Nucleus accumbens (tissue), 56 donors: ENCODE measurements at places on chromosomes 12 and 14.

DNA sequence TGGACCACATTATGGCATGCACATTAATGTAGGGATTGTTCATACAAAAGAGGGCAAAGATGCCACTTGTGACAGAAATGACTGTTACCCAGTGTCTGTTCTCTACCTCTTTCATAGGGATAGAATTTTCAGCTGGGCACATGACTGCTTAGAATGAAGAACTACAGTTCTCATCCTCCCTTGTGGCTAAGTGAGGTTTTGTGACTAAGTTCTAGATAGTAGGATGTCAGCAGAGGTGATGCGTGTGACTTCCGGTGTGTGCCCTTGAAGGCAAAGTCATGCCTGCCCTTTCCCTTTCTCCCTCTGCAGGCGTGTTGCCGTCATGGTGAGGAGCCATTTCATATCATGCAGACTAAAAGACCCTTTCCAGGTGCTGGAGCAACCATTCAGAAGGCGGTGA, 99.3 kb downstream of the CACNA1C start:
- no peak for DNase-seq

- DNase-seq = no peak
Measured at GRCh38 chr12:71730936-71731335, 23.7 kb upstream of the RAB21 start.

DNA sequence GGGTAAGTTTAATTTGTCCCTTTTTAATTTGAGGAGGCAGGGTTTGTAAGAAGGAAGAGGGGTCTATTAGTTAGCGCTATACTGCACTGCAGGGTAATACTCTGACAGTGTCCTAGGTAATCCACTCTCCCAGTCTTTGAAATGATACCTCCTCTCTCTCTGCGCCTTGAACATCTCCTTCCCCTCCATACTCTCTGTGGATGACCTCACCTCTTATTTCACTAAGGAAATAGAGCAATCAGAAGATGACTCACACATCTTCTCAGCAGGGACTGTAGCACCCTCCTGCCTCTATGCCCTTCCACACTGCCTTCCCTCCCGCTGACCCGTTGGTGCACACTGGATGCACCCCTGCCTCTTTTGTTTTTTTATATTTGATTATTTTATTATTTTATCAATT, 94.2 kb downstream of the GRIP1 start:
- DNase-seq = no peak

DNA sequence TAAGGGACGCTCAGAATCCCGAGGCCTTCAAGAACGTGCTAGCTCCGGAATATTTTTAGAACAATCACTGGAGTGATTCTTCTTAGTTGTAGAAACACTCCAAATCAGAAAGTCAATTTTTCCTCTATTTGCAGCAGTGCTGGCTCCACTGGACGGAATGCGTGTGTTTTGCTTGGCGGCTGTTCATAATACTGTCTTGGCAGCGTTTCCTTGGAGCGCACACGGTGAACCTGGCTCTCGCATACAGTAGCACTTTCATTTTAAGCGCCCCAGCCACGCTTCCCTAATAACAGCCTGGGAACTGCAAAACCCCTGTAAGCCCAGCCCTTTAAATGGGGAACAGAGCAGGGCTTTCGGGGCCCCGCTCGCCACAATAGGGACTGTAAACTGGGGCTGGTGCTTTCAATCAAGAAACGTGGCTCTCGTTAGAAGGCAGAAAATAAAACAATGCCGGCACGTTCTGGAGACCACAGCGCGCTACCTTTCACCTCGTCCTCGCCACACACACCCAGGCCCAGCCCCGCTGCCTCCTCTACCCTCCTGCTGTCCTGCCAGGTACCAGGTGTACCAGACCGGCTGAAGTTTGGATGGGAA, 79.9 kb downstream of the BCL11B start:
- no peak for DNase-seq

GRCh38 chr14:72619111-72619571, 274.8 kb downstream of the DPF3 start:
- DNase-seq = no peak

DNA sequence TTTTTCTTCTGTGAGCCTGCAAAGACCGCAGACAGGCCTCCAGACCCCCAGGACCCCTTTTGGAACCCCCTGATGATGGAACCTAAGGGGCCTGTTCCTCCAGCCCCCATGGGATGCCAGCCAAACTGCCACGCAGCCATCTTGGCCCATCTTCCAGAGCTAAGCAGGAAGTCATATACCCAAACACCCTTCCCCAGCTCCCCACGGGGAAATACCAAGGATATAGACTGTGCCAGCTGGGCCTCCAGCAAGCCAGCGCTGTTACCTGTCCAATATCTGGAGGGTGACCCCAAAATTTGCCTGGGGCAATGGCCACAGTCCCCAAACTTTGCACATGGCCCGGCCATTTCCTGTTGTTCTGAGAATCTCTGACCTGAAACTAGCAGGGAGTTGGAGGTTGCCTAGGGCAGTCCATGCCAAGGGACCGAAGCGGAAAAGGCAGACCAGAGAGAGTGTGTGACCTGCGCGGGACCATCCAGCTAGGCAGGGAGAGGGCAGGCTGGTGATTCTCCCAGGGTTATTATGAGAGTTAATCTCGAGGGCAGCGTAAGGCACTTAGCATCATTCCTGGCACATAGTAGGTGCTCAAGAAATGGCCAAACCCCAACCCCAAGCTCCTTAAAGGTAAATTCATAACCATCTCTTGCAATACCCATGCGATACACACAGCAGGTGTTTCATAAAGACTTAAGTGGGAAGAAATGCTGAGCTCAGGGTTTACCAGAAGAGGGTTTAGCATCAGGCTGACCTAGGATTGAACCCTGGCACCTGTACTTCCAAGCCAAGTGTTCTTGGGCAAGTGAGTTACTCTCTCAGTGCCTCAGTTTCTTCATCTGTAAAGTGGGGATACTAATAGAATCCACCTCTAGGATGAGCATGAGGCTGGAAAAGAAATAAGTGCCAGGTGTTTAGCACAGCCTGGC, 2.6 kb upstream of the RASAL1 start:
- DNase-seq = no peak

DNA sequence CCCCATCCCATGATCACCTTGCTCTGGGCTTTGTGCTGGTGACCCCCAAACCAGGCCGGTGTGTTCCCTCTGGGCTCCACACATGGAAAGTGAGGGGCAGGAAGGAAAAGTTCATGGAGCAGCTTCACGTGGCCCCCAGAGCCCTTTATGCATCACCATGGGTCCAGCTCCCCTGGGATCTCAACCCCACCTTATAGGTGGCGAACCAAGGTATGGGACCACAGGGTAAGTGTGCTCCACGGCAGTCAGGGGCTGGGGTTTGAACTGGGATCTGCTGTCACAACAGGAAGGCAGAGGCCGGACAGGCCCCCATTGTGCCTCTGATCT, 7.4 kb upstream of the BEGAIN start:
- DNase-seq = no peak

GRCh38 chr14:91327250-91327595, 82.7 kb upstream of the GPR68 start:
- DNase-seq = no peak

- no peak for DNase-seq
Measured at GRCh38 chr12:75756771-75757170, 245.4 kb upstream of the KRR1 start.

DNA sequence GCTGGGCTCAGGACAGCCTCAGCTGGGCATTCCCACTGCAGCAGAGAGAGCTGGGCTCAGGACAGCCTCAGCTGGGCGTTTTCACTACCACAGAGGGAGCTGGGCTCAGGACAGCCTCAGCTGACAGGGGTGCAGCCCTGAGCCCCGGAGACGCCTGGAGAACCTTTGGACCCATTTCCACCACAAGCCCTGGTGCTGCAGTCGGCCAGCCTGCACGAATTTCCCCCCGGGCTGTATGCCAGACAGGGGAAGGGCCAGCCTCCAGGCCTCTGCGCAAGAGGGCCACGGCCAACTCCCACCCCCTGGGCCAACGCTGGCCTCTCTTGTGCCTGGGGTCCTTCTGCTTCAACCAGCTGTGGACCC, 2.6 kb upstream of the C14orf180 start:
- no peak for DNase-seq
